Right lung (tissue), 10 donors: ENCODE measurements at places on chromosomes 3 and 15.

DNA sequence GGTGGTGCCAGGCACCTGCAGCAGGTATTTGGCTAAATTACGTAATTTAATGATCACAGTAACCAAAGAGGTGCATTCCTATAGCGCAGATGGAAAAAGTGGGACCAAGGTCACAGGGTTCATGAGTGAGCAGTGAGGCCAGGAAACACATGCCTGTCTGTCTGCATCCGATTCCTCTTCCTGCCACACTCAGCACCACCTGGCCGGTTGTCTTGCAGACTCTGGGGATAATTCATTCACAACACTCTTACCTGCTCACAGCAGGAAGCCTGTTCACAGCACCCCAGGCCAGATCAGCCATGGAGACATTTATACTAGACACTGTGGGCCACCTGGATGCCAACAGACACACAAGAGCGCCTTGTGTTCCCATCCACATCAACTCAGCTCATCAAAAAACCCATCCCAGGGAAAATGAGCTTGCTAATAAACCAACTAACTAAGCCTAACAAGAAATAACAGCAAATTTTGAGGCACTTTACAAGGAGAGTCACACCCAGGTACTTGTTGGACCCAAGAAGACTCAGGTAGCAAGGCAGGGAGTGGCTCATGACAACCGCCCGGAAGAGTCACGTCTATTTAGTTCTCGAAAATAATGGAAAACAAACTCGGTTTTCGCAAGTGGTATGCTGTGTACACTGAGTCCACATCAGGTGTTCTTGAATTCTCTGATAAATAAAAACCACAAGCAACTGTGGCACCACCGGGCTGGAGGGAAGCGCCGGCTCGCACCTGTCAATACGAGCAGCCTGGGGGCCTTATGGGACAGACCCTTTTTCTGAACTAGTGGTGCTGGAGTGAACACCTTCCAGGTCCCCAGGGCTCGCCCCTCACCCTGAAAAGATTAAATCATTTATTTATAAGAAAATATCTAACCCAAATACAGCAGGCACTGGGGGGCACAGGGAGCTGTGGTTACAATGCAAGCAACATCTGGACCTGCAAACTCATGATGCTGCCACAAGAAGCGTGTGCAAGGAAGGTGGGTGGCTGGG, 40.5 kb downstream of the FAM174B start:
- DNase-seq = no peak

GRCh38 chr15:47820057-47820746, 102.9 kb downstream of the SEMA6D start:
- DNase-seq = peak; percentile 29

- peak; percentile 63 for DNase-seq
Measured at GRCh38 chr15:90934256-90934948, 683 bp upstream of the UNC45A start.

DNA sequence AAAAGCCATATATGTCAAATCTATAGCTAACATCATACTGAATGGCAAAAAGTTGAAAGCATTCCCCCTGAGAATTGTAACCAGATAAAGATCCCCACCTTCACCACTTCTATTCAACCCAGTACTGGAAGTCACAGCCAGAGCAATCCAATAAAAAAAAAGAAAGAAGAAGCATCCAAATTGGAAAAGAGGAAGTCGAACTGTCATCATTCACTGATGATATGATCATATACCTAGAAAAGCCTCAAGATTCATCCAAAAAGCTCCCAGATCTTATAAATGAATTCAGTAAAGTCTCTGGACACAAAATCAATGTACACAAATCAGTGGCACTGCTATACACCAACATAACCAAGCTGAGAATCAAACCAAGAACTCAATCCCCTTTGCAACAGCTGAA, 97.4 kb downstream of the CBLB start:
- DNase-seq = no peak

DNA sequence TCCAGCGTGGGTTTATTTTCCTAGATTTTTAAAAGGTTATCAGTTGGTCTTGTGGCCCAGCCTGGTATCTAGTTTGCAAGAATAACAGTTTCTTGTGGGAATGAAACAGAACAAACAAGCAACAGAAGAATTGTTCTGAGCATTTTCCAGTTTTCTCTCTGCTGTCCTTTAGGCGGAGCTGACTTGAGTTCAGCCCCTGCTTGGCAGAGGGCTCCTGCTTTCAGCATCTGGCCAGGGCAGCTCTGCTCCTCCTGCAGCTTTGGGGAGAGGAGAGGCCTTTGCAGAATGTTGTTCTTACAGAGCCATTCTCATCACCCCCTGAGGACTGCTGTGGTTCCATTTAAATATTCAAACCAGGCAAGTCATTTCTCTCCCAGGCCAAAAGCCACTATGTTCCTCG, 117.7 kb downstream of the ALDH1A2 start:
- peak; percentile 36 for DNase-seq

DNA sequence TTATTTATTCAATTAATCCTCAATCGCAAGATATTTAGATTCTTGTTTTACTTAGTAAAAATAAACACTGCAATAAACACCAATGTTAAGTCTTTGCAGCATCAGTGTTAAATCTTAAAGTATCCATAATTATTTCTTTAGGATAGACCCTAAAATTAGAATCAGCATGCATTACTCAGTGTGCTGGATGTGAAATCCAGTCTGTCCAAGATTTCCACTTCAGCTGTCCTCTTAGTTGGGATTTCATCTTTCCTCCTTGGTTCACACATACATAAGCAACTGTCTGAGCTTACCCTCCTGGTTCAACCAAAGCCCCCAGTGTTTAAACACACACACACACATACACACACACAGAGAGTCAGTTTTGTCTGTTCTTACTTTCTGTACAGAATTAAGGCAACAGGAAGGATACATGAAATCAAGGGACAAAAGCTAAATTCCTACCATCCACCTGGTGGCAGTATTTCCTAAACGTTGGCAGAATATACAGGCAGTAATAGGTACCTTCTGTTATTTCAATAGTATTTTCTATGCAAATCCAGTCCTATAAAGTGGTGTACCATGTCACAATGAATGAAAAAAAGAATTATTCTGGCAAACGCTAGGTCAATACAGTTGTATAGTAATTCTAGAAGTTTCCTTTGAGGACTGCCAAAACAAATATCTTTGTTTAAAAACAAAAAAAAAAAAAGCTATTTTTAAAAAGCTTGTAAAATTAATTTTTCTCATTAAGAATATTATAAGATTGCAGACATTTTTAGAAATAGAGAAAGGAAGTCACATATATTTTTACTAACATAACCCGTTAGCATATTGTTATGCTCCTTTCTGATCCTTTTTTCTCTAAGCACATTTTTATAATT, 27.3 kb upstream of the DMXL2 start:
- peak; percentile 33 for DNase-seq

DNA sequence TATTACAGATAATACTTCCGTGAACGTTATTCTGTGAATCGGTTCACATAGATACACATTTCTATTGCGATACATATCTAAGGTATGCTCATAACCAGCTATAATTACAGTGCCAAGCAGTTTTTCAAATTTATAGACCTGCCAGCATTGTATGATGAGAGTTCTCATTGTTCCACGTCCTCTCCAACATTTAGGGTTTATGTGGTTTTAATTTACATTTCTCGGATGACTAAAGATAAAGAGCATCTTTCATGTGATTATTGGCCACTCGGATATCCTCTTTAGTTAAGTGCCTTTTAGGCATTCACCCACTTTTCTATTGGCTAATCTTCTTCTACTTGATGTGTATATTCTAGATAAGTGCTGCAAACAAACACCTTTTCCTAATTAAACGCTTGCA, 134.7 kb upstream of the CCDC54 start:
- no peak for DNase-seq

DNA sequence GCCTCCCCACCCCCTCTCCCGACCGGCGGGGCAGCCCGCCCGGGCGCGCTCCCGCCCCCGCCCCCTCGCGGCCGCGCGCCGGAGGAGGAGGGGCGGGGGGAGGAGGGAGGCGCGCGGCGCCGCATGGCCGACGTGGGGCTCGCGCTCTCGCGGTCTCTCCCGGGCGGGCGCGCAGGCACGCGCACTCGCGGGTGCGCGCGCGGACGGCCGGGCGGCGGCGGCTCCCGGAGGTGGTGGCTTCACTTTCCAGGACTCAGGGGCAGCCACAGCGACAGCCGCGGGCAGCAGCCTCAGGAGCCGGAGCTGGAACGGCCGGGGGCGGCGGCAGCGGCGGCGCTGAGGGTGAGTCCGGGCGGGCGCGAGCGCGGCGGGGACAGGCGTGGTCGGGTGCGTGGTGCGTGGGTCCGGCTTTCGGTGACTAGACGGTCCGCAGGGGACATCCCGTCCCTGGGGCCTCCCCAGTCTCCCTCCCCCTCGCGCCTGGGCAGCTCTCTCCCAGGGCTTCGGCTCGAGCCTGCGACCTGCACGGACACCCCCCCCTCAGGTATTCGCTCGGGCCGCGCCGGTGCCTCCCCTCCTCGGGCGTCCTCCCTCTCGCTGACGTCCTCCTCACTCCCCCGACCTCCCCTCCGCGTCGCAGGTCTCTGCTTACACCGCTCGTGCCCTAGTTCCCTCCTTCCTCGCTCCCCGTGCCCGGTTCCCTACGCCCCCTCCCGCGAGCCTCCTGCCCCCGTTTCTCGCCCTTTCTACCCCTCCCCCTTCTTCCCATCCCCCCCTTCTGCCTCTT, at the start of gene UBE2E2:
TSS of gene UBE2E2 (plus strand) at position 407 of the 787 bp plus-strand sequence.
- peak; percentile 56 for DNase-seq
